ENCODE measurements at places on chromosomes 5 and 9. TPM values are rescaled to one million over a fixed set of nuclear protein-coding genes. Genes with fewer than 3 reads are reported as not detected.

- H3K36me3 ChIP-seq: no peaks in the 10 kb centered on the region
- H3K4me3 ChIP-seq: no peak overlapping the region
- no peak for DNase-seq
- H3K4me1 ChIP-seq: no peaks in the 10 kb centered on the region
Observed at GRCh38 chr5:2752821-2753439, 1.5 kb upstream of the IRX2 start.

DNA sequence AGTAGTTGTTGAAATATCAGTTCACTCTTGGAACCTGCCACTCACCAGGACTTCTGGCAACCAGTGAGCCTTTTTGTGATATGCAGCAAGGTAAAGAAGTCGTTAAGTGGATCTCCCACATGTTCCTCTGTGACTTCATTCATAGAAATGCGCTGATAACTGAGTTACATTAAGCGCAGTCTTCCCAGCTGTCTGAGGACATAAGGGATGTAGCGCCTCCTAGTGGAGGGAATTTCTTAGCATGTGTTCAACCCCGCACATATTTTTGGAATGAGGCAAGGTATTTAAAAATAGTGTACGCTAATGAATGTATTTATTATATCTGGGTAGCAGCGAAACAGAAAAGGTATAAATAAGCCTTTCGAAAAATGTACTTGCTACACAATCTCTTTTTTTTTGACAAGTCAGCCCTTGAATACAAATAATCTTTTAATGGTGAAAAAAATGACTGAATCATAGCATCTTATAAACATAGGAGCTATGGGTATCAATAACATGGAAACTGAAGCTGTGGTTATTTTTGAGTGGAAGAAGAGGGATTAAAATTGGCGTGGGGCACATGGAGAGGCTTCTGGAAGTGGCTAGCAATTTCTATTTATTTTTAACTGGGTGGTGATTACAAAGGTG lies 38.0 kb downstream of the PALM2AKAP2 start:
- H3K27ac ChIP-seq: peak overlapping the region; percentile 36
- H3K27me3 ChIP-seq: no peaks in the 10 kb centered on the region
- H3K36me3 ChIP-seq: no peaks in the 10 kb centered on the region
- peak; percentile 60 for DNase-seq
- H3K4me3 ChIP-seq: no peak overlapping the region

- H3K36me3 ChIP-seq: no peaks in the 10 kb centered on the region
- H3K4me3 ChIP-seq: peak overlapping the region; percentile 97
- H3K27me3 ChIP-seq: no peaks in the 10 kb centered on the region
- peak overlapping the region; percentile 75 for H3K27ac ChIP-seq
- H3K4me1 ChIP-seq: no peaks in the 10 kb centered on the region
- no peak for DNase-seq
Observed at GRCh38 chr9:137255448-137256114, 454 bp downstream of the NELFB start.

DNA sequence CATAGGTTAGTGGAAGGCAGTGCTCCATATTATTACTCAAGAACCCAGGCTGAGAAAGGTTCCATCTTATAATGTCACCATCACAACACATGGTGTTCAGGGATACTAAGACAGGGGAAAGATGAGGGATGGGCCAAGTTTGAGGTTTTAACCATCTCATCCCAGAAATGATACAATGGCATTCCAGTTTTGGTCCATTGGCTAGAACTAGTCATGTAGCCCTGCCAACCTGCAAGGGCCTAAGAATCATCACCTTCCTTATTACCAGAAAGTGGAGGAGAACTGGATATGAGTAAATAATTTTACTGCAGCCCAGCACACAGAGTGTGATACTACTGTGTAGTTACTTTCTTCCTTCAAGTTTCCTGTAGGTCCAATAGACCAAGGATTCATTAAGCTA lies 144.5 kb upstream of the ABCA1 start:
- DNase-seq: no peak
- no peak overlapping the region for H3K27ac ChIP-seq
- no peaks in the 10 kb centered on the region for H3K4me1 ChIP-seq
- no peaks in the 10 kb centered on the region for H3K36me3 ChIP-seq
- no peaks in the 10 kb centered on the region for H3K27me3 ChIP-seq

DNA sequence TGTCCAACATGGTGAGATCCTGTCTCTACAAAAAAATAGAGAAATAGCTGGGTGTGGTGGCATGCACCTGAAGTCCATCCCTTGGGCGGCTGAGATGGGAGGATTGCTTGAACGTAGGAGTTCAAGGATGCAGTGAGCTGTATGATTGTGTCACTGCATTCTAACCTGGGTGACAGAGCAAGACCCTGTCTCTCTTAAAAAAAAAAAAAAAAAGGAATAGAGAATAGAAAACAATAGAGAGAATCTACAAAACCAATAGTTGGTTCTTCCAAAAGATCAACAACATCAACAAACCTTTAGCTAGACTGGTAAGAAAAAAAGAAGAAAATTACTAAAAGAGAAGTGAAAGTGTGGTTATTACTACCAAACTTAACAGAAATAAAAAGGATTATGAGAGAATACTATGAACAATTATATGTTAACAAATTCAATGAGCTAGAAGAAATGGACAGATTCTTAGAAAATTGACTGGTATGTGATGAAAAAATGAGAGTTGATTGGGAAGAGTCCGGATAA lies 8.1 kb upstream of the SLC38A9 start:
- H3K27ac ChIP-seq: no peak overlapping the region
- H3K36me3 ChIP-seq: no peaks in the 10 kb centered on the region
- H3K27me3 ChIP-seq: no peaks in the 10 kb centered on the region
- H3K4me3 ChIP-seq: no peak overlapping the region
- DNase-seq: no peak

DNA sequence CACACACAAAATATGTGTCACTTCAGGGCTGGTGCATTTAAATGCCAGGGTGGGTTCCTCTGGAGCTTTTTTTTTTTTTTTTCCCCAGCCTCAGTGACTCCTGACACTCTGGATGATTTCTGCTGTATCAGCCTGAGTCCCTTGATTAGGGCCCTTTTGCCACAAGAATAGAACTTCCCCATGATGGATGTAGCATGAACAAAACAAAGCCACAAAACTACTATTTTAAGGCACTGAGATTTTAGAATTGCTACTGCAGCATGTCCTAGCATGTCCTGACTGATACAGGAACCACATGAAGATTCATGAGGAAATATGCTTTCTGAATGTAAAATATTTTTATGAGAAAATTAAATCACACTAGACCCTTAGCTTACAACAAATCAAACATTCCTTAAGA lies 13.9 kb upstream of the ADGRD2 start:
- H3K36me3 ChIP-seq: no peaks in the 10 kb centered on the region
- no peaks in the 10 kb centered on the region for H3K4me1 ChIP-seq
- no peak overlapping the region for H3K27ac ChIP-seq
- H3K27me3 ChIP-seq: no peaks in the 10 kb centered on the region
- DNase-seq: no peak

- H3K27ac ChIP-seq: no peak overlapping the region
- H3K4me3 ChIP-seq: no peak overlapping the region
Observed at GRCh38 chr5:32135086-32135485, 39.0 kb downstream of the GOLPH3 start.

DNA sequence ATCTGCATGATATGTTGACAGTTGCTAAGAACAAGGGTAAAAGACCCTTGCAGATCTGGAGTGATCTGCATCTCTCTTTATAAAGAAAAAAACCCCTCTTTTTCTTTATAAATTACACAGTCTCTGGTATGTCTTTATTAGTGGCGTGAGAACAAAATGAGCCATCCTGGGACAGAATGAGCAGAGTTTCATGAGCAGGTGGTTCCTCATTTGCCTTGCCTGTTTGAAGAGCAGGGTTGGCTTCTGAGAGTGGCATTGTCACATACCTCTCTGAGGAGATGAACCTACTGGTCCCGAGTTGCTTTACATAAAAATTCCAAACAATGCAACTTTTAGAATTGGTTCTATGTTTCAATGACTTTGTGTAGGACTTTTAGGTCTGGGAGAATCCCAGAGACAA lies 94.3 kb downstream of the INSYN2B start:
- H3K27ac ChIP-seq: no peak overlapping the region
- no peaks in the 10 kb centered on the region for H3K36me3 ChIP-seq

DNA sequence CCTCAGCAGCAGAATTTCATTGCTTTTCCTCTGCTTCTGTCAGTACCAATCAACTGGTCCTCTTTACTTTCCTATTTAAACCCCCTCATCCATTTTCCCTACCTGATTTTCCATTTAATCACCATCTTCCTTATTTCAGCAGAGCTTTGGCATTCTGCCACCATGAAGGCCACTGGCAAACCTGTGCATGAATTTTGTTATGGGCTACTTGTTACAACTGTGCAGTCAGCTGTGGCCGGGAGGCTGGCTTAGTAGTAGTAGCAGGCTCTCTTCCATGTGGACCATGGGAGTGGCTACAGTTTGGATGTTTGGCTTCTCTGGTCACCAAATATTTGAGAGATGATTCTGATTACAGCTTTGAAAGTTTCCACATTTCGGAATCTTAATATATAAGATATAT lies 976.6 kb upstream of the SEMA6A start:
- DNase-seq: no peak
- no peaks in the 10 kb centered on the region for H3K27me3 ChIP-seq
- no peak overlapping the region for H3K27ac ChIP-seq
- no peaks in the 10 kb centered on the region for H3K36me3 ChIP-seq
- H3K4me1 ChIP-seq: no peaks in the 10 kb centered on the region
- no peak overlapping the region for H3K4me3 ChIP-seq

DNA sequence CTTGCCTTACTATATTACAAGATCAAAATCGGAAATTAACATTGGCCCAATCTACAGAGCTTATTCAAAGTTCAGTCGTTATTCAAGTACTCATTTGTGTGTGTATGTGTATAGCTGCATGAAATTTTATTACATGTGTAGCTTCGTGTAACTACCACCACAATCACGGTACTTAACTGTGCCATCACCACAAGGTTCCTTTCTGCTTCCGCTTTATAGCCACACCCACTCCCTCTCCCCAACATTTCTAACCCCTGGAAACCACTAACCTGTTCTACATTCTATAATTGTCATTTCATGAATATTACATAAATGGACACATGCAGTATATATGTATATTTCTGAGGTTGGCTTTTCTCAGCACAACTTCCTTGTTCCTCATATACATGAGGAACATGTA lies 4.0 kb upstream of the TEX48 start:
- H3K4me1 ChIP-seq: no peaks in the 10 kb centered on the region
- no peak overlapping the region for H3K27ac ChIP-seq
- H3K4me3 ChIP-seq: no peak overlapping the region
- no peak for DNase-seq
- no peaks in the 10 kb centered on the region for H3K36me3 ChIP-seq
- H3K27me3 ChIP-seq: no peaks in the 10 kb centered on the region

DNA sequence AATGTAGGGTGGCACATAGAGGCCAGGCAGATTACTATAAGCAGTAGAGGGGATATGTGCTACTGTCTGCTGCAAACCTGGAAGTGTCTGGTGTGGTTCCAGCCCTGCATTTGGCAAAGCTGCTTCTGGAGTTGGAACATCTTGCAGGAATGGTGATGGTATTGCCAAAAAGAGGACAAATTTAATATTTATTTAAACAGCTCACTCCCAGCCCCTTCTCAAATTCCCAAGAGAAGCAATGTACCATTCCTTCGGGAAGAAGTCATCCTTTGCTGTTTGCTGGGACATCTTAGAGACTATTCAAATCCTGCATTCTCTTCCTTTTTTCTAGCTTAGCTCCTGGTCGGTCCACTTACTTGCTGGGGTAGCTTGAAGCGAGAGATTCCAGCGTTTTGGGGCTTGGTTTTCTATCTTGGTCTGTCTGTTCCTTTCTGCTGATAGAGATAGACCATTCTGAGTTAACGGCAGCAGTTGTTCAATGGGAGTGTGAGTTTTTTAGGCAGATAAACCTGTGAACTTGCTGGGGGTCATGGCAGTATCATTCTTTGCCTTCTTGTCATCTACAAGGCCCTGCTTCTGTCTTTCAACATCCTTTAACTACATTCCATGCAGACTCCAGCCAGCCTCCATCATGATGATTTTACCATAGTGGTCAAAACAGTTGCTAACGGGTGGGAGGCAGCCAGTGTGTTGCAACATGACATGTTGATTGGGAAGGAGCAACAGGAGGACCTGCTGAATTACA lies 69.9 kb downstream of the RCL1 start:
- no peak overlapping the region for H3K4me3 ChIP-seq
- H3K36me3 ChIP-seq: no peaks in the 10 kb centered on the region
- H3K27ac ChIP-seq: no peak overlapping the region
- peak; percentile 29 for DNase-seq
- no peaks in the 10 kb centered on the region for H3K4me1 ChIP-seq
- no peaks in the 10 kb centered on the region for H3K27me3 ChIP-seq

The CAPSL gene
- 7.7 TPM for total RNA-seq

The IFNK gene
- total RNA-seq: not detected

The VLDLR gene
- total RNA-seq: 10.8 TPM

The TSSK1B gene
- total RNA-seq: 0.35 TPM

The CCDC107 gene
- 10.9 TPM for total RNA-seq

The HOMER1 gene
- total RNA-seq: 34.1 TPM

The PELO gene
- total RNA-seq: 35.8 TPM

The CD274 gene
- 10.2 TPM for total RNA-seq
